ENCODE measurements at places on chromosomes 11 and 22. TPM values are rescaled to one million over a fixed set of nuclear protein-coding genes. Genes with fewer than 3 reads are reported as not detected.

The GALNT18 gene
- 10.5 TPM for total RNA-seq

The MUC5AC gene
- total RNA-seq: not detected

The MMP13 gene
- not detected for total RNA-seq

The GPHA2 gene
- not detected for total RNA-seq

The APOA4 gene
- total RNA-seq: 2.6 TPM

DNA sequence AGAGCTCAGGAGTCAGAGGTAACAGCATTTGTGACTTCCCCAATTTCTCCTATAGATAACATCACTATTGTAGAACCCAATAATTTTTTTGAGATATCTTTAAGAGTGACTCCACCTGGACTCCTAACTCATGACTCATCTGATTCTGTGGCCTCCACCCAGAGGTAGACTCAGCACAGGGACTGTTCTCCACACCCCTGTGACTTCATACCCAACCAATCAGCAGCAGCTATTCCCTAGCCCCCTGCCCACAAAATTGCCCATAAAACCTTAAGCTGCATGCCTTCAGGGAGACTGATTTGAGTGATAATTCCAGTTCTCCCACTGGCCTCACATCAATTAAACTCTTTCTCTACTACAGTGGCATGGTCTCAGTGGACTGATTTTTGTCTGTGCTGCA, 475.4 kb upstream of the FAT3 start:
- no peak overlapping the region for H3K4me3 ChIP-seq
- H3K4me1 ChIP-seq: no peaks in the 10 kb centered on the region
- no peaks in the 10 kb centered on the region for H3K27me3 ChIP-seq
- no peak overlapping the region for H3K27ac ChIP-seq
- no peak for DNase-seq

GRCh38 chr11:93033093-93033492, 63.6 kb downstream of the MTNR1B start:
- no peaks in the 10 kb centered on the region for H3K27me3 ChIP-seq
- no peak overlapping the region for H3K27ac ChIP-seq
- H3K4me1 ChIP-seq: no peaks in the 10 kb centered on the region
- DNase-seq: no peak
- H3K36me3 ChIP-seq: no peaks in the 10 kb centered on the region

DNA sequence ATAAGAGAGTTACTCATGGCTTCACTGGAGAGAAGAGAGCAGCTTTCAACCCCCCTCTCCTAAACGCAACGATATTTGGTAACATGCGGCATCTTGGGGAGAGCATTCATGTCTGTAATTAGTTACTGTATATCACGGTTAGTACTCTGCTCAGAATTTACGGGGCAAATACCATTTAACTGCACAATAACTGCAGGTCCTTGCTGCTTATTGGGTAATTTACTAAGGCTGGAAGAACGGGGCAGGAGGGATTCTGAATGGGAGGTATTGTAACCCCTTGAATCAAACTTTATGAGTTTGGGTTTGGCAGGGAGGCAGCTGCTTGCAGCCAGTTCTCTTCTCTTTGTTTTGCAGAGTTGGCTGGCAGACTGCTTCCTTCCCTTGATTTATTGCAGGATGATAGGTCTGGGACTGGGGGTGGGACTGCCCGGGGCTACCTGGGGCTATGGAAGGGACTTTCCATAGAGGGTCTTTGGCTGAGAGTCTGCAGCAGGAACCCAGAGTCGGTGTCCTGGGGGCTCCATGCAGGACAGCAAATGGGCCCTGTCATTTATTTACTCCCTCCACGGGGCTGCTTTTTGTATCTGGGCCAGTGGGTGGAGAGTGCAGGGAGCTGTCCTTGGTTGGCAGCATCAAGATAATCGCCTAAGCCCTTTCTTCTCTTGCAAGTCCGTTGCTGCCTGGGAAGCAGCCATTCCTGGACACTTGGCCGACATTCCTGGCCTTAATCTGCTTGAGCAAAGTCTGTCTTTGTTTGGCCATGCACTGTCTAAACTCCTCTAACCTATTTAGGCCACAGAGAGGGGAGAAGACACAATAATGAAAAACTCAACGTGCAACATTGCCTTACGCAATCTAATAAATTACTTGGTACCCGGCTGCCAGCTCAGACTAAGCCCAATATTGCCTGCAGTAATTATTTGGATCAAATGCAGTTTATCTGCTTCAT, 188.9 kb downstream of the ST3GAL4 start:
- DNase-seq: no peak
- H3K4me3 ChIP-seq: no peak overlapping the region
- H3K27me3 ChIP-seq: peaks cover 7% of the 10 kb centered on the region
- no peaks in the 10 kb centered on the region for H3K4me1 ChIP-seq
- H3K27ac ChIP-seq: no peak overlapping the region

- H3K4me1 ChIP-seq: no peaks in the 10 kb centered on the region
- no peak for DNase-seq
- H3K27me3 ChIP-seq: no peaks in the 10 kb centered on the region
- H3K36me3 ChIP-seq: no peaks in the 10 kb centered on the region
These were observed 39.0 kb downstream of the RTL6 start for GRCh38 chr22:44459041-44459440.

GRCh38 chr11:7639643-7640025, 33.7 kb downstream of the CYB5R2 start:
- no peaks in the 10 kb centered on the region for H3K36me3 ChIP-seq
- no peaks in the 10 kb centered on the region for H3K4me1 ChIP-seq
- H3K4me3 ChIP-seq: no peak overlapping the region
- peak overlapping the region; percentile 21 for H3K27ac ChIP-seq

DNA sequence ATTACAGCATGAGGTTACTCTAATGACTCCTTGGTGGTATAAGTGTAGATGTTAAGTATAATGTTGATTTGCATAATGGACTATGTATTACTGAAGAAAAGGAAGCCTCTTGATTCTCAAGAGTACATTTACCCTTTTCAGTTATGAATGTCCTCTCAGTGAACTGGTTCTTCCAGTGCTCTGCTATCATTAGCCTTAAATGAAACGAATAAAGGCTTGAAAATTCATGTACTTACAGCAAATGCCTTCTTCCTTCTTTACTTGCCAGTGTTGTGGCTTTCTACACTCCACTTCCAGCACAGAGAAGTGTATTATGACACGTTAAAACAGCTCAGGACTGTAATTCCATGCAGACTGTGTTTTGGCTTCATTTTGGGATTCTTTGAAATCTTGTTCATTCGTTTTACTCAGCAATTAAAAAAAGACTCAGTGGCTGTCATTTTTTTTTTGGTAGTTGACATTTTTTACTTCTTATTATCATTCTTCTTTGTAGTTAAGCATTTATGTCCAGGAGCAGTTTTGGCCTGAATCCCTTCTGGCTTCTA, 96.9 kb downstream of the MTMR3 start:
- no peak overlapping the region for H3K4me3 ChIP-seq
- no peak for DNase-seq
- peaks cover 10% of the 10 kb centered on the region for H3K4me1 ChIP-seq
- no peaks in the 10 kb centered on the region for H3K27me3 ChIP-seq

All from gastrocnemius medialis (tissue), 4 donors.